HFFc6 (cell line): ENCODE measurements at places on chromosomes 3 and 15.
A peak's percentile ranks its signal among the peaks of the same experiment; 100 is the strongest.

GRCh38 chr3:43177085-43177484 lies 71.2 kb upstream of the POMGNT2 start:
- DNase-seq: no peak

DNA sequence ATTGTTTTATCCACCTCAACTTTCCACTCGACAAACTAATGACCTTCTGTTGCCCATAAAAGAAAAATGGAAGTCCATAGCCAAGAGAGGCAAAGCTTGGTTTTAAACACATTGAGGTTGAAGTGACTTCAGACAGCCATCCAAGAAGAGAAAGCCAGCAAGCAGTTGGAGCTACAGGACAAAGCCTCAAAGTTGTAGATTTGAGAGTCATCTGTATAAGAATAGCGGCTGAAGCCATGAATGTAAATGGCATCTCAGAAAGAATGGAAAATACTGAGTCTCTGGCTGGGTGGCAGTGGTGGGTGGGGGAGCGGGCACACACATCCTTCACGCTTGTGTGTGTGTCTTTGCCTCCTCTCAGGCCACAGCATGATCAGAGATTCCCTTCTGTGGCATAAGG lies 124.1 kb upstream of the CHRM5 start:
- DNase-seq: no peak

- no peak for DNase-seq
These were observed 316.0 kb downstream of the CLSTN2 start for GRCh38 chr3:140250945-140251344.

- no peak for DNase-seq
These were observed 35.4 kb upstream of the ESYT3 start for GRCh38 chr3:138398791-138399575.

DNA sequence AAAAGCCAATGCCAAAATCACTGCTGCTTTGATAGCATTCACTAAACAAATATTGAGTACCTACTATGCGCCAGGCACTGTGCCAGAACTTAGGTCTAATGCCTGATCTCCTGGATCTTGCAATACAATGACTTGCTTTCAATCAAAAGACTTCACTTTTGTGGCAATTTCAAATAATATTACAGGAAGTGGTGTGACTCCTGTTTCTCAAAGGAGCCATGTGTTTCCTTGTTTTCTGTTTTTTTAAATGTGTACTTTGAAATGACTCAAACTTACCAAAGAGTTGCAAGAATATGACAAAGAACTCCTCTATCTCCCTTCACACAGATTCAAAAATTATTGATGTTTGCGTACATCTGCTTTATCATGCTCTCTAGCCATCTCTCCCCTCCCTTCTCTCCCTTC lies 18.3 kb downstream of the OSBPL10 start:
- no peak for DNase-seq

DNA sequence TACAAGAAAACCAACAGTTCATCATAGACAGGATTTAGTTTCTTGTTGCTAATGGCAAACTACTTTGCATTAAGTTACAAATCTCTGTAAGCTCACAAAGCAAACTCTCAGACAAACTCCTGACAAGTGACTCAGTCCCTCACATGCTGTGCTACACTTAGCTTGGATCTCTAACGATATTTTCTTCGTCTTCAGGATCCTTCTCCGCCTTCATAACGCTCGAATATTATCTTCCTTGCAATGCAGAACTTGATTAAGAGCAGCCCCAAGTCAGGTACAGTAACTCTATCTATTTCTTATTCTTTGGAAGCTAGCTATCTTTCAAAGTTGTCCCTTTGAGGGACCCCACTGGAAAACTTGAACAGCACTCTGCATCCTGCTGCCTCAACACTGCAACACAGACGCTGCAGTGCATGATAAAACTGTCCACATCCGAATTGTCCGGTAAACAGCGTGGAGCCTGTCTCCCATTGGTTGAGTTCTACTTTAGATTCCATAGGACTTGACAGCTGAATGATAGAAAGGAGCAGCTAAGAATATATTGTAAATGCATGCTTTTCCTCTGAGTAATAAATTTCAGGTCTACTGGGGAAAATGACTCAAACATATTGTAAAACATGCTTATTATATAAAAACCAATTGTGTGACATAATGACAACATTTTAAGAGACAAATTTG lies 61.3 kb downstream of the UACA start:
- DNase-seq: peak; percentile 63

DNA sequence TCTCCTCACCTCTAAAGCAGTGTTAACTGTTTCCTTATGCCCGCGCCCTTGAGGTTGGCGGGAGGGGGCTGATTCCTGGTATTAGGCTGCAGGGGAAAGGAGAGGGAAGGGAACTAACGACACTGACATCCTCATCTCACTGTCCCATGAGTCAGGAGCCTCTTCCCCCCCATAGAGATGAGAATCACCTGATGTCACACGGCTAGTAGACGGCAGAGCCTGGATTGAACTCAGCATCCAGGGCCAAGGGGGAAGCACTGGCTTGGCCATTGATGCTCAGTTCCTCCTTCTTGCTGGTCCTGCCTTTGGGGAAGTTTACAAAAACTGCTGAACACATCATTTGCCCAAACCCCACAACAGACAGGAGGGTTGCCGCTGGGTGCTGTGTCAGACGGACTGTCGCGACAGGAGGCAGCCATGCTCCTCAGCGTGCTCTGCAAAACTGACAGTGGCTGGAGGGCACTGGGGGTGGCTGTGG lies 38.5 kb downstream of the IDH2 start:
- DNase-seq: no peak

DNA sequence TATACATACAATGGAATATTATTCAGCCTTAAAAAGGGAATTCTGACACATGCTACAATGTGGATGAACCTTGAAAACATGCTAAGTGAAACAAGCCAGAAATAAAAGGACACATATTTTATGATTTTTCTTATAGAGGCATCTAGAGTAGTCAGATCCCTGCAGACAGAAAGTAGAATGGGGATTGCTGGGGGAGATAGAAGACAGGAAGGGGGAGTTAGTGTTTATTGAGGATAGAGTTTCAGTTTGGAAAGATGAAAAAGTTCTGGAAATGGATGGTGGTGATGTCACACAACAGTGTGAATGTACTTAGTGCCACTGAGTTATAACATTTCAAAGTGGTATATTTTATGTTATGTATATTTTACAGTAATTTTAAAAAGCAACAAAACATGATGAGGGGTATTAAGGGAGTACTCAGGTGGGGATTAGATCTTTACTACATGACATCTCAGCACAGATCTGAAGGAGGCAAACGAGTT lies 4.7 kb downstream of the ITPR1 start:
- no peak for DNase-seq

- DNase-seq: no peak
These were observed 17.3 kb upstream of the TRPC1 start for GRCh38 chr3:142706321-142707127.

- DNase-seq: no peak
These were observed 117.9 kb downstream of the MECOM start for GRCh38 chr3:169545606-169546005.

GRCh38 chr15:91216000-91216399 lies 115.9 kb downstream of the SV2B start:
- no peak for DNase-seq

DNA sequence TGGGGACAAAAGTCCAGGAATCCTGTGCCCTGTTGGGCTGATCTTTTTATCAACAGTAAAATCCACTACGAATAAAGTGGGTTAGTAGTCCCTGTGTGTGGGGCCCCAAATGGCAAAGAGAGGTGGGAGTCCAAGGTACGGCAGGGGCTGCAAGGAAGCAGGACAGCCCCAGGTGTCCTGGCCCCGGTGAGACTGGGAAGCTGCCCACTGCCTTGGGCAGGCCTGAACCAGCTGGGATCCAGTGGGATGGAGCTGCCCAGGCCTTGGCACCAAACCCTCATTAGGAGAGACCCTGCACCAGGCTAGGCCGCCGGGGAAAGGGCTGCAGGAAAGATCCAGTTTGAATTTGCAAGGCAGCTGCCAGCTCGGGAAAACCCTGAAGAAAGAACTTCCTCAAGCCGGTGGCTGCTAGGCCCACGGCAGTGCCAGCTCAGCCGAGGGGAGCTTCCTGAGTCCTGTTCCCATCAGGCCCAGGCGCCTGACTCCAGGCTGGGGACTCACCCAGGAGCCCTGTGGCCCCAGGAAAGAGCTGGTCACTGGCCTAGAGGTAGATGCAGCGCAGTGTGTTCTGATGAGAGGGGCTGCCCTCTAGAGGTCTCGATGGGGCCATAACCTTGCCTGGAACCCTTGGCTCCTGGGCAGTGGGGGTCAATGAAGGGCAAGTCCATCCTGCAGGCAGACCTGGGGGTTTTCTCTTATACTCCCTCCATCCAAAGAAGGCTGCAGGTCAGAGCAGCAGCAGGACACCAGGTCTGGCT lies 14.4 kb upstream of the GNAI2 start:
- no peak for DNase-seq

DNA sequence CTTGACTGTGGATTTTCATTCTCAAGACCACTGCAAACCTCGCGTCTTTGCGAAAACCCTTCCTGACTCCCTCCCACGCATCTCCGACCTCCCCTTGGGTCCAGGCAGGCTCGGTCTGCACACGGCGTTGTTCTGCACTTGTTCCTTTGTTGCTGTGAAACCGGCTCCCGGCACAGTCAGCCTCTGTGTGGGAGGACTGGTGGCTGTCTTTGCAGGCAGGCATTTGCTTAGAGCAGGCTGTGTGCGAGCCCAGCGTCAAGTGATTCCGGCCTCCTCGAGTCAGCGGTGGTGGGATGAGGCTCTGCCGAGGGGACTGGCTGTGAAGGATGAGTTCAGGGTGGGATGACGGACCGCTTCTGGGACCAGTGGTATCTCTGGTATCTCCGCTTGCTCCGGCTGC lies 102.6 kb upstream of the ROPN1 start:
- DNase-seq: no peak

DNA sequence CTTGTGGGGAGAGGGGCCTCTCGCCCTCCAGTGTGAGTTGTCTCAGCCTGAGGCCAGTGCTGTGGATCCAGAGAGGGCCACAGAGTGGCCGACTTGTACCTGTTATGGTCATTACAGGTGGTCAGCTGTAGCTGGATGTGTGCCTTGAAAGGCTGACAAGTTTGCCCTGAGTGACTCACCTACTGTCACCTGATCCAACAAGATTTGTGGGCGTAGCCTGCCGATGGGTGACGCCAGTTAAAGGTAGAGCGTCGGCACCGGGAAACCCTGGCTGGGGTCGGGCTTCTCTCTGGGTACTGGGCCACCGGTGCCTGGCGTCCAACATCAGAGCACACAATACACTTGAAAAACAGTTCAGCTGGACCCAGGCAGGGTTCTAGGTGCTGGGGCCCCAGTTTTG lies 2.8 kb upstream of the ISG20 start:
- DNase-seq: no peak

DNA sequence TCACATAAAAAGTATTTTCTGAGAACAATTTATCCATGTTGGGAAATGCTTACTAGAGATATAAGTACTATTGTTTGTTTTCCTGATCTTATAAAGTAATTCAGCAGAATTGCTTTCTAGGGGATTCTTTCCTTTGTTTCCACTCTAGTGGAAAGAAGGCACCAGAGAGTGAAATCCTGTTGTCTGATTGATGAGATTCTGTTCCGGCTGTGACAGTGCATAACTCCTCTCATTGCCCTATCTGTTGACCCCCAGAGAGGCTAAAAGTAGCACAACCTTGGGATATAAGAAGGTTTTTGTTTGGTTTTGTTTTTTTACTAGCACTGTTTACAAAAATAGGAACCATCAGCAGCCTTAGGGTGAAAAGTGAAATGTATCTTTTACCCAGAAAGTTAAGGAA lies 114.1 kb downstream of the ALCAM start:
- DNase-seq: no peak

GRCh38 chr3:113125951-113126350 lies 85.4 kb upstream of the BOC start:
- DNase-seq: no peak

DNA sequence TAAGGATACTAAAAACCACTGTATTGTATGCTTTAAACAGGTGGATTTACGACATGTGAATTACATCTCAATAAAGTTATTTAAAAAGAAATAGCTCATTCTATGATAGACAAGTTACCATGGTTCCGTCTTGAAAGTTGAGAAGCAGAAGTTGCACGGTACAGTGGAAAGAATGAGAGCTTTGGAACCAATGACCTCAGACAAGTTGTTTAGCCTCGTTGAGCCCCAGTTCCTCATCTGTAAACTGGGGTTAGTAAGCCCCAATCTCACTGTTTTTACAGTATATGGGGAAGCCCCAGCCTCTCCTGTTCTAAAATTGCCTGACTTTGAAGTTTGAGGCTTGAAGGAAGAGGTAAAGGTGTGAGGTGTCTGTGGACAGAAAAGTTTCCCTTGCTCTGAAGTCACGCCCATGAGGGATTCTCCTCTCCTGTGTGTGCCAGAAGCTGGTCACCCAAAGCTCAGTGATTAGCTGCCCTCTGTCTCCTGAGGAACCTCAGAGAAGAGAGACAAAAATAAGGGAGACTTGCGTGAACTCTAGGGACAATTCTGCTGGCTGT lies 10.0 kb downstream of the CRYGS start:
- no peak for DNase-seq

- peak; percentile 38 for DNase-seq
These were observed 59.8 kb upstream of the THSD4 start for GRCh38 chr15:71055461-71055860.

DNA sequence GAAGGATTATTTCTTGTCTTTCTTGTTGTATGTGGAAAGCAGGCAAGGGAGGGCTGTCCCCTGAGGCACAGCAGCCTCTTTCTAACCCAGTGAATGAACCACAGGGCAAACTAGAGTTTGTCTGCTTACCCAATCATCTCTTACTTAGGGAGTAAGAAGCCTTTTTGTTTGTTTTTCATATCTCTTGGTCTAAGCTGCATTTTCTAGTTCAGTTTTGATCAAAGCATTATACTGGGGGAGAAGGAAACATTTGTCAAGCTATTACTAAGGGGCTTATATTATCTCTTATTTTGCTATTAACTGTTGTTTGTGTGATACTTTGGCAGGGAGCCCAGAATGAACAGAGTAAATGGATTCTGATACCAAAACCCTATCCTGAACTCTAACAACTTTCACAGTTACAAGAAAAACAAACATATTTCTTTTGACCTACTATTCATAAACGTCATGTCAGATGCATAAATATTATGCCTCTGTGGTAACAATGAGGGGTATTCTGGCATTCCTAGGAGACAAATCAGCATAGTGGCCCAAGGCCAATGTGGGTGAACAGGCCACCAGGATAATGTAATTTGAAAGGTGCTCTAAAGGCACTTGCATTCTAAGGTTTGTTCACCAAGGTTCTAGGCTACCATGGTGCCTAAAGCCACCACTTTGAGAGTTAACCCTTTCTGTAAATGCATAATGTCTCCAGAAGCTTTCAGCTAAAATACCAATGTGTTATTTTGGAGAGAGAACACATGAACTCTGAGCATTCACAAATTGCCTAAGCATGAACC lies 271.6 kb upstream of the ZPLD1 start:
- DNase-seq: peak; percentile 74

GRCh38 chr3:31692751-31693150 lies 160.0 kb downstream of the STT3B start:
- DNase-seq: no peak

- DNase-seq: no peak
These were observed 20.2 kb upstream of the NUP210 start for GRCh38 chr3:13440204-13440817.

DNA sequence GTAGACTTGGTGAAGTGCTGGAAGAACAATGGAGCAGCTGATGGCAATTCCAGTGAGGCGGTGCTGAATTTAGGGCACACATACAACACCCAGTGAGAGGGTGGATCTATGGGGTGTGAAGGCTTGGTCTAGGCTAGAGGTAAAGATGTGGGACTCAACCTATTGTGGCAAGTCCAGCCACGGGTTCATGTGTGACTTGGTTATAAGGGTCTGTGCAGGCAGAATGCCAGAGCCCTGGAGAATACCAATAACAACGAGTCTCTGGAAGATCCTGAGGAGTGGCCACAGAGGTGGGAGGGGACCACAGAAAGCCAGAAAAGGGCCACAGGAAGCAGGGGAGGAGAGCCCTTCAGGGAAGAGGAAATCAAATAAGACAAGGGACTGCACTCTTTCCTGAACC lies 55.0 kb downstream of the VGLL4 start:
- DNase-seq: no peak
